ENCODE measurements at places on chromosomes 12 and 14.

DNA sequence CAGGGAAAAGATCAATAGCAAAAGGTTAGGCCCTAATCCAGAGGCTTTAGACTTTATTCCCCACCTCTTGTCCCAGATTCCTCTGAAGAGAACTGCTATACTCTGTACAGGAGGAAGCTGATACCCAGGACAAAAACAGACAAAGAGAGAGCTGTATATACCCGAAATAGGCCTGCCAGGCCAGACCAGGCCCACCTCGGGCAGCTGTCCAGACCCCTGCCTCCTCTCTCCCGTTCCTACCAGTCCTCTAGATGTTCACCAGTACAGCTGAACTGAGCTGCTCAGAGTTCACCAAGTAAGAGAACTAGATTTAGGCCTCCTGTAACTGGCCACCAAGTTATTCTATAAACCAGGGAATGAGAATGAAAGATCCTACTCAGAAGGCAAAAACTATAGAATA lies 4.7 kb downstream of the CHD4 start:
- DNase-seq: no peak

DNA sequence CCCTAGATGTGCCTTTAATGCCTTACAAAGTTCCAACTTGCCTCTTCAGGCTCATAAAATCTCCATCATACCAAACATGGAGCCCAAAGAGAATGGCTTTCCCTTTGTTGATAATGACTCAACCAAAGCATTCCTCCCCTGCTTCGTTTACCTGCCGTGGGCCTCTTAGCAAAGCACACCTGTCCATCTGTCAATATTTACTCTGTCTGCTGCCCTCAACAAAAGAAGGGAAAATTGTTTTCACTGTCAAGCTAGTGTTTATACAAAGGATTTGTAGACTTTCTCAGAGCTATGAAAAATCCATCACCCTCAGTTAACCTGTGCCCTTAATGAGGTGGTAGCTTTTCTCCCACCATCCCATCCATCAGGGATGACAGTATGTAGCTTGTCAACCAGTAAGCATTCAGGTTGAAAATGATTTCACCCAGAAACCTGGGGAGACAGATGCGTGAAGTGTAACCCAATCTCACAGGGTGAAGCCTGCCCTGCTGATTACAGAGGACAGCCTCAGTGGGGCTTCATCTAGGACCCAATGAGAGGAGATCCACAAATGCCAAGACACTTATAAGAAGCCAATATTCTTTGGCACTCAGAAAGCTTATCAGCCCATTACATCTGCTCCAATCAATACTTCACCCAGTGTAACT lies 278.1 kb downstream of the NUAK1 start:
- DNase-seq: no peak

DNA sequence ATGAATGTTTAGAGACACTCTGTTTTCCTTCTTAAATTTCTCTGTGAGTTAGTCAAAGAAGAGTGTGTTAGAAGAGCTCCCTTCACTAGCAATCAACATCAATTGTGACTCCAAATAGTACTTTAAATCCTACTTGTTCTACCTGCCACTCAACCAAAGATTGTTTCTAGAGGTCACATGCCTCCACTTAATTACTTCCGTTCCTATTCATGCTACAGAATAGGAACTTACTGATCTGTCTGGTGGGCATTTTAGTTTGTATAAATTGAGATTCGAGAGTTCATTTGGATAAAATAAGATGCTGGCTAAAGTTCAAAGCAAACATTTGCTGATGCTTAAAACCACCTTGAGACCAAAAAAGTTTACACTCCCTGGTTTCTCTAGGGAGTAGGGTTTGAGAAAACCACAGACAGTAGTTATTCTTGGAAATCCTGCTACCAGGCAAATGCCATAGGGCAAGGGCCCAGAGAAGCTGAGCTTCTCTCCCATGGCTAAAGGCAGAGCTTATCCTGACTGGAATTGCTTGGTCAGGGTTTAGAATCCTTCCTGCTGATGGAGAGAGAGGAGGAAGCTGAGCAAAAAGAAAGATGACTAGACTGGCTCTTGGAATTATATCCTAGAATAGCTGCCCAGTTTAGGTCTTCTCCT lies 389.6 kb upstream of the ATP2B1 start:
- no peak for DNase-seq

- DNase-seq: no peak
These were observed 4.3 kb downstream of the NUAK1 start for GRCh38 chr12:106134294-106134949.

GRCh38 chr12:106118-106591 lies 39.6 kb downstream of the IQSEC3 start:
- DNase-seq: no peak

GRCh38 chr14:38948171-38948570 lies 154.9 kb downstream of the SEC23A start:
- DNase-seq: no peak

DNA sequence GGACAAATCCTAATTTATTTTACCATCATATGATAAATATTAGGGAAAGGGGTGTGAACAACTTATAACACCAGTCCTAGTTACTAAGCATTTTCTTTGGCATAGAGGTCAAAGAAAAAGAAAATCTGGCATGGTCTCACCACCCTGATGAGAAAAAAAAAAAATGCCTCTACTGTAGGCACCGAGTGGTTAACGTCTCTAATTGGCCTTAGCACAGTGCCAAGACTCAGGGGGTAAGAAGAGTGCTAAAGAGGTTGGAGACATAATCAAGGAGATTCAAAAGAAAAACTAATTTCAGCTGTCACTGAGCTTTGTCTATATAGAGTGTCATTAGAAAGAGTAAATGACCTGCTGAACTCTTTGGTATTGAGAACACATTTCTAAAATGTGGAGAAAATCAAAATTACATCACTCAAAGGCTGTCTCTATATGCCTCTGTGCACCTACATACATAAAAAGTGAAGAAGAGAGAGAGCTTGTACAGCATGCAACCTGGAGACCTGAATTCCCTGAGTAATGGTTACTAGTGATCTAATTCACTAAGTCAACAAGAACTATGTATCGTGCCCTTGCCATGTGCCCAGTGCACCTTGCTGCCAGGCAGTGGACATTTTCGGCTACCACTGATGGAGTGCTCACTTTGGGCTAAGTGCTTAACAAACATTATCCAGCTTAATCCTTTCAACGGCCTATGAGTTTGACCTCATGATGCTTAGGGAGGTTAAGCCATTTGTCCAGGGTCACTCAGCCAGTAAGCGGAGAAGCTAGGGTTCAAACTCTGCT lies 113.8 kb upstream of the G2E3 start:
- DNase-seq: no peak

GRCh38 chr12:33721561-33721960 lies 281.9 kb upstream of the SYT10 start:
- DNase-seq: no peak

- no peak for DNase-seq
These were observed 105.6 kb upstream of the FRMD6 start for GRCh38 chr14:51546099-51546498.

- no peak for DNase-seq
These were observed 696.1 kb upstream of the TMEM132C start for GRCh38 chr12:127570793-127571360.

GRCh38 chr14:53470351-53471043 lies 317.4 kb upstream of the DDHD1 start:
- DNase-seq: peak; percentile 56

DNA sequence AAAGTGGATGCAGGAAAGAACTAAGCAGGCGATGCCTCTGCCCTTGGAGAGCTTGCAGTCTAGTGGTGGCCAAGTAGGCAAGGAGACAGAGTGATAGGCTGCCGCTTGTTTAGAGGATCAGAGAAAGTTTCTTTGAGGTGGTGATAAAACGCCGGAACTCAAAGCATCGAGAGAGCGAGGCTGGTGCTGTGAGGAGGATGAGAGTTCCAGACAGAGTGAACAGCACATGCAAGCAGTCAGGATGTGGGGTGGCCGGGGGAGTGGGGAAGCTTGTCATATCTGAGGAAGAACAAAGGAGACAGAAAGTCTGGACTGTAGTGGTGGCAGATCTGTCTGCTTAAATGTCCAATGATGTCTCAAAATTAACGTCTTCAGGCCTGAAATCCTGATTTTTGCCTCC lies 319.7 kb downstream of the SNAPC1 start:
- no peak for DNase-seq

Measured in breast epithelium (tissue), 4 donors.